Amniotic epithelial cell (primary cell): ENCODE measurements at places on chromosomes 4 and X.

GRCh38 chr4:143381189-143382118, 44.8 kb downstream of the GAB1 start:
- DNase-seq, result peak; percentile 74

GRCh38 chr4:182042945-182043344, 200.3 kb upstream of the TENM3 start:
- peak; percentile 6 for DNase-seq

DNA sequence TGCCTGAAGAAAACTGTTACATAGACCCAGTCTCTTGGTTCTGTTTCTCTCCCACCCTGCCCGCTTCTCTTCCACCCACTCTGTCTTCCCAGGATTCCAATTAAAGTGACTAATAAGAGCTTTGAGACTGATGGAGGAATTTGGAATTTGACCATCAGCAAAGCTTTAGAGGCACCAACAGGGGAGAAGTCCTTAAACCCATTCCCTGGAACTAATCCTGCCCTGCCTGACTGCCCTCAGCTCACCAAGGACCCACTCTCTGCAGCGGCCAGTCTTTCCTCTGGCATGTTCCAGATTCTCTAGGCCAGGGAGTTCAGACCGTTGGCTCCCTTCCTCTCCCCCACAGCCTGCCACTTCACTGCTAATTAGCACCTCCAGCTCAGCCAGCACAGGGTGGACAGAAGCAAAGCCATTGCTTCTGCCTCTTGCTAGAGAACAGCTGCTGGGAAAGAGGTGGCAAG, 23.9 kb downstream of the SCD5 start:
- no peak for DNase-seq

DNA sequence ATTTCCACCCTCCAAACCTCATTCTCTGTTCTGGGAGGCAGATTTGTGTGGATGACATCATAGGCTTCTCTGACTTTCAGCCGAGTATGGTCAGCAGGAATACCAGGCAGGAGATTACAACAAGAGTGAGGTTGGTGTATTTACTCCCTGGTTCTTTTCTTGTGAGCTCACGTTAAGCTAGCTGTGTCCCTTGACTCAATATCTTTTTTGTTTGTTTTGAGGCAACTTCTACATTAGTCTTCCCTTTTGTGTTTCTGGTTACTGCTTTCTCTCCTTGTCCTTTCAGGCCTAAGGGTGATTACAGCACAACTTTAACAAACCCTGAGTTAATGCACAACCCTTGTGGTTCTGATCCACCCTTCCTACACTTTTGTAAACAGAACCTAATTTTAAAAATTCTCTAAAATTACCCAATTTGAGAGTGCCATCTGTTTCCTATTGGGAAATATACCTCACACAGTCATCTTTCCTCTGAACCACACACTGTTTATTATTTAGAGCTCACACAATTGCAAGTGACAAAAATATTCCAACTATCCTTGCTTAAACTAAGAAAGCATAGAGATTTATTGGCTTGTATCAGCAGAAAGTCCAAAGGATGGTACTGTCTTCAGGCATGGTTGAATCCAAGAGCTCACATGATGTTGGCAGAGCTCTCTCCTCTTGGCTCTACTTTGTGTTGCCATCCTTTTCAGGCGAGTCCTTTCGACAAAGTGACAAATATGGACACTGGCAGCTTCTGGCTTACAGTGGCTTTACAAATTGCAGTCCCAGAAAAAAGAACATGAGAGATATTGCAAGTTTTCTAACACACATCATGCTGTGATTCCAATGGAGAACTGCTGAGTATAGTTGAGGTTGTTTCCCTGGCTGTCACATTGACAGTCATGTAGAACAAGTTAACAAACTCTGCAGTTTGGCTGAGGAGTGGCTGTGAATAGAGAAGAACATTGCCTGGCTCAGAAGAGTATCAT, 150.5 kb upstream of the DDIT4L start:
- DNase-seq, result peak; percentile 87

DNA sequence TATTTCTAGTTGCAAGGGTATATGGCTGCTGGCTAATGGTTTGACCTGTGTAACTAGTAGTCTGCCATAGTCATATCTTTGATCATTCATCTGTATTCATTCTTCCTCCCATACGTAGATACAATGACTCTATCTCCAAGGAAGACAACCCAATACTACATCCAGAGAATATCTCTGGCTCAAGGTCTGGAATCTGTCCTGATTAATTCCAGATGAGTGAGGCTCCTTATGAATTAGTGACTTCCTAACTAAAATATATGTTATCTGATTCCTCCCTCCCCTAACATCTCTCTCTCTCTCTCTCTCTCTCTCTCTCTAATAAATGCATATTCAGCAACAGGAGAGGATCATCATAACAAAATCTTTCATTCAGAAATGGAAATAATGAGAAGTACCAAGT, 641.5 kb downstream of the FAT4 start:
- no peak for DNase-seq

DNA sequence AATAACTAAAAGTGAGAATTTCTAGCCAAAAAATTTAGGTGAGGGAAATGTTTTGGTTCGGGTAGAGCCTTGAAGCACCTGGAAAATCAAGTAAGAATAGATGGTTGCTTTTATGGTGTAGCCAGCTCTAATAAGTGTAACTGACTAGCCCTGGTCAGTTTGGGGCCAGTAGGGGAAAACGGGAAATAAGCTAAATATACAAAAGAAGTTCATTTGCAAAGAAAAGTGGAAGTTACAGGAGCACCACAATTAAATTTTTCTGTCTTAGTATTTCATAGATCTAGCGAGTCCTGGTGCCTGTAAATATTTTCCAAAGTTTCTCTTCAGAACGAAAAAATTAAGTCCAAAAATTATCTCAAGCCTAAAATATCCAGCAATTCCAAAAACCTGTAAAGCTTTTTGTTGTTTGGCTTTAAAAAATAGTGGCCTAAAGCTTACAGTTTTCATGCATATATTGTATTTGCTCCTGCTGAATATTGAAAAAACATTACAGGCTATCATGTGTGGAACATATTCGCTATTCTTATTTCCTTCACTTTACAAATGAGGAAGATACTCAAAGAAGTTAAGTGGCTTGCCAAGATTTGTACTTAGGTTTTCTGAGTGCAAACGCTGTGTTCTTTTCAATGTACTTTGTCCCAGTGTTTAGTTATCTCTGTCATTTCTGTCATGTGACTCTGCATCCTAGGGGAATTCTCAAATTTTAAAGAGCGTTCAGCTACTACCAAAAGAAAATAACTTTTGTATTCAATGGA, 7.3 kb upstream of the PTPN13 start:
- no peak for DNase-seq

DNA sequence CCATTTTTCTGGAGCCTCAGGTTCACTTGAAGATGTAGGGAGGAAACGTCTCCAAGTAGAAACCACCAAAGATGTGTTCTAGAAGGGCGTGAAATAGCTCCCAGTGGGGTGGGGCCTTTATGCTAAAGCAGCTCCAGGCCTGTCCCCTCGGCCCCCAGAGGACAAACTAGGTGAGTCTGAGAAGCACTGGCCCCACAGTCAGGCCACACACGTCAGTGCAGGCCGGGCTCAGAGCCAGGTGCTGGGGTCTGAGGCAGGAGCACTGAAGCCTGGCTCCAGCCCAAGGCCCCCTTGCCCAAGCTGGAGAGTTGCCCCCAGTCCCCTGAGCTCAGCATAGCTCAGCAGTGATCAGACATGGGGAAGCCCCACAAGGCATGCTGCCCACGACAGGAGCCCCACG, 95.4 kb upstream of the PSAPL1 start:
- DNase-seq, result no peak

DNA sequence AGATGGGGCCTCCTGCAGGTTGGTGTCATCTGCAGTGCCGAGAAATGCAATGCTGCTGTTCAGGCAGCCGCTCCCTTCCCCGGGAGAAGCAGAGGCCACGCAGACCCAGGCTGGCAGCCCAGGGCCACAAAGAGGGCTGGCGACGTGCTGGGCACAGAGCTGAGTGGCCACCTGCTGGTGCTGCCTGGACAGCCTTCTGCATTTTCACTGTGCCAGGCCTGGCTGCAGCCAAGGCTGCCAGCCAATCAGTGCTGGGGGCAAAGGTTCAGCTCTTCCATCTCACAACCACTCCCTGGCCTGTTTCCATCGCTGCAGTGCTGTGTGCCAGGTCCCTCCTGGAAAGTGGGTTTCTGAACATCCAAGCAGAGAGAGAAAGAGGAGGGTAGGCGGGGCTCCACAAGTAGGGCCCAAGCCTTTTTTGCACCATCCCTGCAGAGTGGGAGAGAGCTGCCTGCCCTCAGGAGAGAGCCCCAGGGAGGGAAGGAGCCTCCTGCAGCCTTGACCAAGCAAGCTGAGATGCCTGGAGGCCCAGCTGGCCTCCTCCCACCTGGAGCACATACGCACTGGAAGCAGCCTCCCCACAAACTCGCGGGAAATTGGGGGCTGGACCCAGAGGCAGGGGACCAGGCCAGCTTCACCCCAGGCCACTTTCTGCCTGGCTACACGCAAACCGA, 20.1 kb downstream of the ADRA2C start:
- no peak for DNase-seq

DNA sequence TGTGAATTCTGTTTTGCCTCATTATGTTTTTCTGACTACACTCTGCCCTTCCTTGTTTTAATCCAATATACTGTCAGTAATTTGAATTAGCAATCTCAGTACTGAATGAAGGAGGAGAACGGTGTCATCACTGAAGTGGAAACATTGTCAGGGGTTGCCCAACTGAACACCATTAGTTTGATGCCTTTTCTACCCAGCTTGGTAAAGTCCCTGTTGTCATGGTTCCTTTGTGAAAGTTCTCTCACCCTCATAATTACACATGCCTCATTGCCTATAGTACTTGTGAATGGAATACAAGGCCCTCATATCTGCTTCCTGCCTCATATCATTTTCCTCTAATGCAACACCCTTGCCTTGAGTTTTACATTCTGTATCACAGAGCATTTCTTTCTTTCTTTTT, 76.9 kb downstream of the RRAGB start:
- no peak for DNase-seq

DNA sequence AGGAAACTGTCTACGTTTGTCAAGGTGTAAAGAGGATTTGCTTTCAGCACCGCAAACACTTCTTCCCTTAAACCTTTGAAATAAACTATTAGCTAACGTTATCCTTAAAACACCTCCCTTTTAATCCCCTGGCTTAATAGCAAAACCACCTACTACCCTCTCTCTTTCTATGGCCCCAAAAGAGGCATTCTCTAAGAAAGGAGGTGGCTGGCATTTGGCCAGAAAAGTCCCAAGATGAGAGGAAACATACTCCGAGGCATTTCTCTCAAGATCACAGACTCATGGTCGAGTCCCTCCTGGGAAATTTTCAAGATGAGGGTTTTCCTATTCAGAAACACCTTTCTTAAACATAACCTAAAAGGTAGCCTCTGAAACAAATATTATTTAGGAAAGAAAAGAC, 60.6 kb upstream of the VCX3B start:
- no peak for DNase-seq

- DNase-seq, result no peak
Observed at GRCh38 chrX:56397636-56398035, 165.5 kb downstream of the KLF8 start.

GRCh38 chr4:10891866-10892265, 207.3 kb upstream of the CLNK start:
- no peak for DNase-seq

DNA sequence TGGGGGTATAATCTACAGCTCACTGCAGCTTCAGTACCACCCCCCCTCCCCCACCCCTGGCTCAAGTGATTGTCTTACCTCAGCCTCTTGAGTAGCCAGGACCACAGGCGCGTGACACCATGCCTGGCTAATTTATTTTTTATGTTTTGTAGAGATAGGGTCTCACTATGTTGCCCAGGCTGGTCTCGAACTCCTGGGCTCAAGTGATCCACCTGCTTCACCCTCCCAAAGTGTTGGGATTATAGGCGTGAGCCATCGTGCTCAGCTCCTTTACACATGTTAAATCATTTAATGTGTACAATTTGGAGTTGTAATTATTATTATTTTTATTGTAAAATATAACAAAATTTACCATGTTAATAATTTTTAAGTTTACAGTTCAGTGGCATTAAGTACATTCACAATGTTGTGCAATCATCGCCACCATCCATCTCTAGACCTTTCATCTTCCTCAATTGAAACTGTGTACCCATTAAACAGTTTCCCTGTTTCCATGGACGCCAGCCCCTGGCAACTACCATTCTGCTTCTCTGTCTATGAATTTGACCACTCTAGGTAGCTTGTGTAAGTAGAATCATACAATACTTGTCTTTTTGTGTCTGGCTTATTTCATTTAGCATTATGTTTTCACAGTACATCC, 6.1 kb downstream of the SLAIN2 start:
- no peak for DNase-seq

GRCh38 chr4:151004222-151004621, 10.9 kb downstream of the LRBA start:
- peak; percentile 84 for DNase-seq

DNA sequence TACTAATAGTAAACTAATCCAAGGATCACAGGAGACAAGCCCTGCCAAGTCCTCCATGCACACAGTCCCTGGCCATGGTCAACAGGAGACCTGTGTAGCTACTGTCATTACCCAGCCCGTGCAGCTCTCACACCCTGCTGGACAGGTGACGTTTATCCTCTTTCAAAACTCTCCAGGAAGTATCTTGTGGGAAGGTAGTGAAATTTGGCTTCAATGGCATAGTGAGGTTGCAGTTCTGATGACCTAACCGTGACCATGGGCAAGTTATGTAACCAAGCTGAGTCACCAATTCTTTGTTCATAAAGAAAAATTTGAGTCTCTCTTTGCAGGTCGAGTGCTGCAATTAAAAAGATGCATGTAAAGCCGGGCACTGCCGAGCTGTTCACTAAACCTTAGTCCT, 11.3 kb upstream of the SLC2A9 start:
- DNase-seq, result peak; percentile 77
